Stimulated activated CD8-positive, alpha-beta memory T cell treated with anti-CD3 and anti-CD28 coated beads, Interleukin-7, amount 100 ng/mL, for 48 hours (primary cell): ENCODE measurements at places on chromosomes 11 and 22.

GRCh38 chr22:20213833-20214708 lies 54.0 kb downstream of the RTN4R start:
- DNase-seq, result no peak

- no peak for DNase-seq
Observed at GRCh38 chr11:760236-760635, 13.0 kb downstream of the TALDO1 start.

DNA sequence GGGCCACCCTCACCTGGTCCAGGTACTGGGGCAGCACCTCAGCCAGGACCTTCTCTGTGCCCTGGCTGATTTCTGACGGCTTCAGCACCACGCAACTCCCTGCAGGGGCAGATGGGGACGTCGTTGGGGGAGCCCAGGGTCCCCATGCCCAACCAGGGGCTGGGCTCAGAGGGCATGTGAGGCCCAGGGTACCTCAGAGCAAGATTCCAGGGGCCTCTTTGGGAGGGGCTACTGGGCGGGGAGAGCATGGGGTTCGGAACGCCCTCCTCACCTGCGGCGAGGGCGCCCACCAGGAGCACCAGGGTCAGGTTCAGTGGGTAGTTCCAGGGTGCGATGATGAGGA lies 8.1 kb downstream of the ALDH3B2 start:
- no peak for DNase-seq

DNA sequence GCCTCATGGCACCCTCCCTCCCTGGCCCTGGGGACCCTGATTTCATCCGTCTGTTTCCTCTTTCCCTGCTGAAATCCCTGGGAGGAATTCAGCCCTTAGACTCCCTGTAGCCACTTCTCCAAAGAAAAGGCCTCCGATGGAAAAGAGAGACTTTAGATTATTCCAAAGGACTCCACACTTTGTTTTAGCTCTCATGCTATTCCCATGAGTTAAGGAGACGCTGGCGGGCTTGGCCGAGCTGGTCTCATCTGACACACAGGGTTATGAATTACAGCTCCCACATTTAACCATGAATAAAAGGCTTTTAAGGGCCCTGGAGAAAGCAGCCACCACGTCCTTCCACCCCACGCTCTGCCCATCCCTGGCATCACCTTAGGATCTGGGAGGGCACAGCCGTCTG lies 57.0 kb downstream of the ANO1 start:
- no peak for DNase-seq

GRCh38 chr11:112968941-112969713 lies 7.9 kb downstream of the NCAM1 start:
- DNase-seq, result no peak

DNA sequence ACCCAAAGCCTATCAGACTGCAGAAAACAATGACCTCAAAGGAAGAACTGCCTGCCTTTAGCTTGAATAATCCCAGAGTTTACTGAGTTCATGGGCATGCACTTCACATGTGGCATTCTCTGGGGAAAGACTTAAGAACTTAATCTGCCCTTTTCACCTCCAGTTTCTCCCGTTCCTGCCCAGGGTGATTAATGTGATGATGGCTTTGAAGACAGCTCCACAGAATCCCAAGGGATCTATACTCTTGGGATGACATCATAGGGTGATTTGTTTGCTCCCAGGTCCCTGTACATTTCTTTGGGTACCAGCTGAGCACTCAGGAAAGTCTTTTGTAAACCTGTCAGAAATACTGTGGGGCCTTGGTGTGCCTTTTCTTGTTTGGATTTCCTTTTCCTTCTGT lies 14.0 kb downstream of the FJX1 start:
- no peak for DNase-seq

DNA sequence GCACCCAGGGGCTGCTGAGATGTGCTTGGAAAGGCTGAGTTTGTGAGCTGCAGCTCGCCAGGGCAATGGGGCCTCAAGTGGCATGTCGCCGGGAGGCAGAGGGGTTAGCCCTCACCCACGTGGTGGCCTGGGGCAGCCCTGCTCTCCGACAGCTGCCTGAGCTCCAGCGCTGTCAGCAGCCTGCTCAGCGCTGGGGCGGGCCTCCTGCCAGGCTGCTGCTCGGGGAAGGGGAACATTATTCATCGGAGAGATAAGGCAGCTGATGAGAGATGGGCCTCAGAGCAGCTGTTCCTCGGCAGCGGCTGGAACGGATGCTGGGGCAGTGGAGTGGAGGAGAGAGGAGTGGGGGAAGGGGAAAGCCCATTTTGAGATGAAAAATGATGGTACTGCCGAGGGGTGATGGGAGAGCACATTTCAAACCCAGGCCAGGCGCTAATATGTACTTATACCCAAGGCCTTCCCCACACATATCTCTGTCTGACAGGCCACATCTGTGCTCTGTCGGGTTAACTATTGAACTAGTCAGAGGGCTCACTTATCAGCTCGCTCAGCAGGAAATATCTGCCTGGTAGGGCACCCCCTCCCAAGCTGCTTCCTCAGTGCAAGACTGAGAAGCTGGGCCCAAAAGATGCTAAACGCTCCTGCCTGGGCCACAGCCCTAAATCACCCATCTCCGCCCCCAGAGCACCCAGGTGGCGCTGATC lies 79.5 kb downstream of the TIMP3 start:
- no peak for DNase-seq

GRCh38 chr11:15747671-15748070 lies 608.7 kb downstream of the SOX6 start:
- no peak for DNase-seq

DNA sequence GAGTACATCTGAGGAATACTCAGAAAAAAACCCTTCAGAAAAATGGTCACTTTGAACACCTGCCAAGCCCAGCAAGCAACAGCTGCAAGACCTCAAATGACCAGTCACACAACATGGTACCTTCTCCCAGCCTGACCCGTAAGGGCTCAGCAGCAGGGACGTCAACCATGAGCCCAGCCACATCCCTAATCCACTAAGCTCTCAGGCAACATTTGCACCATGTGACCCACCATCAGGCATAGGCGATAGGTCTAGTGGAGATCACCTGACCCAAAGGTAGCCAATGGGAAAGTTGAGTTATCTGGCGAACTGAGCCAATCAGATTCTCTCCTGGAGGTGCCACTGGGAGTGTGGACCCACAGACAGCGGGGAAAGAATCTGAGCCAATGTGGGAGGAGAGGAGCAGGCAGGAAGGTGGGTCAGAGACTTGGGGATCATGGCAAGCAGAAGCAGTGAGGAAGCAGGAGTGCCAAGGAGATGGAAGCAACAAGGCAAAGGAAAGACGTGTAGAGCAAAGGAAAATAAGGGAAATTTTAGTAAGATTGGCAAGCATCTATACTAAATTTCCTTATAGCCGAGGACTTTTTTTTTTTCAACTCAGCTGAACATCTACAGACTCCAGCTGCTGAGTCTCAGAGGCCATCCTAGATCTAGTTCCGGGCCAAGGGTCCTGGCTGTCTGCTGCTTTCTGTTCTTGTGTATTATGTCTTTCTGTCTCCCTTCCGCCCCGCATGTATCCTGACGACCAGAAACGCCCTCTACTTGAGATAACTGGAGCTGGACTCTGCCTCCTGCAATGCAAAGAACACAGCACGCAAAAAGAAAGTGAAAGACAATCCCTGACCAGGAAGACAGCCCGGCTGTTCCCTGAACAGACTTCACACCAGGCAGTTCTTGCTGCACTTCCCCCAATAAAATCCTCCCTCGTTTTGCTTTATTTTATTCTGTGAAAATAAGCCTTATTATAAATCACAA lies 11.0 kb upstream of the PLAAT2 start:
- no peak for DNase-seq

DNA sequence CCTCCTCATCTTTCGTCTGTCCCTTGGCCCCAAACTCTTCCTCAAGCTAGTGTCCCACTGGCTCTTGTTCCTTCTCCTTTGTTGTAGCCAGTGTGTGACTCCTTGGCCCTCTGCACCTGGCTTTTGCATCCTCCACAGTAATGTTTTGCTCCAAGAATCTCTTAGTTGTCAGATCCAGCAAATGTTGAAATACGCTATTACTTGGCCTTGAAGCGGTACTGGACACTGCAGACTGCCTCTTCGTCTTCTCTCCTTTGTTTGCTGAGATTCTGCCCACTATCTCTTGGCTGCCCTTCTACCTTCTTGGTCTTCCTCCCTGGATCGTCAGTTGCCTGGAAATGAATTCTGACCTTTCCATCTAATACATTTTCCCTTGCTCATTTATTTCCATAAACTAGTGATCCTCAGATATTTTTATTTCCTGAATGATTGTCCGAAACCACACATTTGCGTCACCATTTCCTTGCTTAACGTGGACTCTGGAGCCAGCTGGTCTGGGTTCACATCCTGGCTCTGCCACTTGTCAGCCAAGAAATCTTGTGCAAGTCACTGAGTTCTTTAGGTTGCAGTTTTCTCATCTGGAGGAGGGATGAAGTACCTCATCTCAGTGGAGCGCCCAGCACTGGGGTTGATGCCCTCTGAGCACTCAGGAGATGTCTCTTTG lies 113.6 kb downstream of the LDLRAD3 start:
- no peak for DNase-seq

- DNase-seq, result no peak
Observed at GRCh38 chr11:59195586-59195985, 17.1 kb downstream of the MPEG1 start.

- DNase-seq, result no peak
Observed at GRCh38 chr11:12556155-12556554, 118.1 kb upstream of the TEAD1 start.

- DNase-seq, result no peak
Observed at GRCh38 chr11:130278745-130279144, 36.0 kb downstream of the ZBTB44 start.

DNA sequence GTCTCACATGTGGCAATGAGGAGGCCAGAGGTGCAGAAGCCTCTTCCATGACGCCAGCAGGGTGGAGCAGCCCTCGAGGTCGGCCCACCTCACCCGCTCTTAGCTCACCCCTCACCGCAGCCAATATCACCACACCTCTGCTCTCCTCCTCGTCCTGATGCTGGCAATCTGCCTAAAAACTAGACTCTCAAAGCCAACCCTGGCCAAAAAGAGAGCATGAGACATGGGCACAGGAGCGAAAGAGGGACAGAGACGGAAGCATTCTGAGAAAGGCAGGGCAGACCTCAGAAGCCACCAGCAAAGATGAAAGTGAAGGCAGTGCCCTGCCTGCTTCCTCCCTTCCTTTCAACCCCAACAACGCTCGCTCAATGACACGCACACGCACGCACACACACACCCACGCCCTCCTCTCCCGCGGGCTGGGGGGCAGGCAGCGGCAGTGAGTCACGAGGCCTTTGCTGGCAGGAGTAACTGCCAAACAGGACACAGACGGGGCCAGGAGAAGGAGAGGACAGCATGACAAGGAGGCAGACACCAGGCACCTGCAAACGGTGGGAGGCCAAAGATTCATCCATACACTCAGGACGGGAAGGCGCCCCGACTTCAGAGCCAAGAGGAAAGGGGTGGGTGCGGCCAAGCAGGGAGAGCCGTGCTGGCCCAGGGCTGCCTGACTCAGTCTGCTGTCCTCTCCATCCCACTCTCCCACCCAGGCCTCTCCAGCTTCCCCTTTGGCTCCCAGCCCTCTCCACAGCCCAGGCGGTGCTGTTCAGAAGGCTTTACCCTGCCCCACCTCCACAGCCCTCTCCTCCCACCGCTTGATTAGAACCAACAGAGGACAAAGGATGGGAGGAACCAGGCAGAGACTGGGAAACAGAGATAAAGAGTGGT lies 11.4 kb downstream of the IGSF9B start:
- DNase-seq, result peak; percentile 88

GRCh38 chr11:63813563-63814382 lies 517 bp downstream of the SPINDOC start:
- no peak for DNase-seq

GRCh38 chr11:7220636-7221035 lies 31.1 kb upstream of the SYT9 start:
- DNase-seq, result no peak

DNA sequence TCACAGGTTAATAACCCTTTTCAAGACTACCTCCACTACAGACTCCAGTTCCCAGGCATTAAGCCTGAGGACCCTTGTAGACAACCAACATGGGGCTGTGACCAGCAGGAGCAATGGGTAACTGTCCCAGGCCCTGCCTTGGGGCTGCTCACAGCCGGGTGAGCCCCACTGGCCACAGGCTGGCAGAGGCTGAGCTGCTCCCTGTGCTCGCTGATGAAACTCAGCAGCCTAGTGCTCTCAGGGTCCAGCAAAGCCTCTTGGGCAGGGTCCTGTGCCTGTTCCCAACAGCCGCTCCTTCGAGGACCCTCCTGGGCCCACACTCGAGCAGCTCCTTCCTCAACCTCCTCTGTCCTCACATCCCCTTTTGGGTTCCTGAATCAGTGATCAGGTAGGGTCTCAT lies 99.8 kb downstream of the VPREB1 start:
- no peak for DNase-seq

DNA sequence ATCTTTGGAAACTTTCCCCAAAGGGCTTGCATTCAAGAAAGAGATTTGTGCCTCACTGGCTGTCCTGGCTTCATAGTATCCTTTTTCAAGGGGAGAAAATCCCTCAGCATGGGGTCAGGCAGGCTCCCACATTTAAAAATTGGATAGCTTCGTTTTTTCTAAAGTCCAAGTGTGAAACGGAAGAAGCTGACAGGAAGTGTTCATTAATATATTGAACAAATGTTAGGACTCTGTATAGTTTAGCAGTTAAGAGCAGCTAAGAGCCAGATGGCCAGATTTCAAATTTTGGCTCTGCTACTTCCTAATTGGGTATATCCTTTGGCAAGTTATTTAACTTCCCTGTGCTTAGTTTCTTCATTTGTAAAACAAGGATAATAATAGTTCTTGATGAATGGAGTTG lies 354.9 kb upstream of the FAT3 start:
- DNase-seq, result no peak

DNA sequence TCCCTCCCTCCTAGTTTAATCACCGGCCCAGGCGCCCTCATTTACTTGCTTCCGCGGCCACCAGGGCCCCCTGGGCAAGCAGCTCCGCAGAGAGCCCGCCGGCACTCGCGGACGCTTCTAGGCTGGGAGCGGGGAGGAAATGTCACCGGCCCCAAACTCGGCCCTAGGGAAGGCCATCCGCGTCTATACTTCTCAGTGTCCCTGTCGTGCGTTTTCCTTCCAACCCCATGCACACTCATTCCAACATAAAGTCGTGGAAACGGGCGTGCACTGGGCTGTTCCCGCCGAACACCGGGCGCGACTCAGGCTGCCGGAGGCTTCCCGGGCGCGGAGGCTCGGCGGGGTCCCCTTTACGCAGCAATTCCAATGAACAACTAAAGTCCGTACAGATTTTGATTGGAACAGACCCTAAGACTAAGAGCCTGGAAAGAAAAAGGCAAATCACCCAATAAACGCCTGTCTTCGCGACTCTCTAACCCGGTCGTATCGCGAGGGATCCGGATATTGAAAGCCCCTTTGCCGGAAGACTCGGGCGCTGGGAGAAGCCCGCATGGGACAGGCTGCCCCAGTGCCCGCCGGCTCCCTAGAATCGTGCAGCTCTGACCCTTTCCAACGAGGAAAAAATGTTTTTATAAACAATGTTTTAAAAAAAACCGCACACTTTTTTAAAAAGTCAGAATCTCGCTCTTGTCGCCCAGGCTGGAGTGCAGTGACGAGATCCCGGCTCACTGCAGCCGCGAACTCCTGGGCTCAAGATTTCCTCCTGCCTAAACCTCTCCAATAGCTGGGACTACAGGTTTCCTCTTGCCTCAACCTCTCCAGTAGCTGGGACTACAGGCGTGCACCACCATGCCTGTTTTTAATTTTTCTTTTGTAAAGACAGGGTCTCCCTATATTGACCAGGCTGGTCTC lies 1.3 kb upstream of the BARX2 start:
- DNase-seq, result no peak
